ENCODE measurements at places on chromosomes 12 and 14.

- no peak overlapping the region for H3K27ac ChIP-seq
- H3K4me1 ChIP-seq = peaks cover 13% of the 10 kb centered on the region
- H3K4me3 ChIP-seq = no peak overlapping the region
- no peak for DNase-seq
- H3K36me3 ChIP-seq = no peaks in the 10 kb centered on the region
Measured at GRCh38 chr14:90344331-90345238, 12.8 kb upstream of the NRDE2 start.

DNA sequence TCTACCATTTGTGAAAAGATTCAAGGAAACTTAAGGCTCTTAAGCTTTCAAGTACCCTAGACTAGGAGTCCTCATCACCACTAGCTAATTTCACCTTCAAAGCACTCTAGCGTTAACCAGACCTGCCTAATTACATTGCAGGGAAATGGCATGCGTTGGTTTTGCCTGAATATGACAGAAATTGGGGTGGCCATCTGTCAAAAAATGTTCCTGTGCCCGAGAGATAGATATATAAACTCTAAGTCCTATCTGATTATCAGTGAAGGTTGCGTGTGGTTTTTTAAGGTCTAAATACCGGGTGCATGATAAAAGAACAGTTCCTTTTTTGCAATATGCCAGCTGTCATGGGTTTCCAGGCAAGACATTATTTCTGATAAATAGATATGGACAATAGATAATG, 48.3 kb downstream of the SPRING1 start:
- DNase-seq = no peak
- no peaks in the 10 kb centered on the region for H3K27me3 ChIP-seq
- H3K36me3 ChIP-seq = no peaks in the 10 kb centered on the region

- no peak overlapping the region for H3K4me3 ChIP-seq
- no peaks in the 10 kb centered on the region for H3K4me1 ChIP-seq
- DNase-seq = no peak
- no peaks in the 10 kb centered on the region for H3K27me3 ChIP-seq
Measured at GRCh38 chr12:74641694-74642093, 104.1 kb downstream of the ATXN7L3B start.

DNA sequence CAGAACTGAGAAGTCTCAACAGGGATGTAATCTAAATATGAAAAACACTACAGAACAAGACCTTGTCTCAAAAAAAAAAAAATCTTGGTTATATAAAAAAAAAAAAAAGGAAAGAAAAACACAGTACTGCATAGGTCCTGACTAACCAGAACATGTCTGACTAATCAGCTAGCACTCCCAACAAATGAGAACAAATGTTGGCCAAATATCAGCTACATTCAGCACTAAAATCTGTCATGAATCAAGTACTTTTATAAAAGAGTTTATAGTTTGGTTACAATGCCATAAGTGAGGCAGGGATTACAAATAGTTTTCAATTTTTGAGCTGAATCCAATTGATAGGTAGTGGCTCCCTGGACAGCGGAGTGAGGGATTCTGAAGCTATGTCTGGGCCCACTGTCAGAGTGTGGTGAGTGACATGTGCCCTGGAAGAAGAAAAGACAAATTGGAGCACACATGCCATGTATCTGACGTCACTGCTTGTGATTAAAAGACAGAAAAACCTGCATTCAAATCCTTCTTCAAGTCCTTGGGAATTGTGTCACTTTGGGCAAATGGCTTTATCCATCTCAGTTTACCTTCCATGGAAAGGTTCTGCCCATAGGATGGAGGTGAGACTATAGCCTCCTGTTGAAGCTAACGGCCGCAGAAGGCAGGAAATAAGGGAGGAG, 5.6 kb upstream of the FAM234B start:
- no peak overlapping the region for H3K4me3 ChIP-seq
- no peaks in the 10 kb centered on the region for H3K36me3 ChIP-seq
- DNase-seq = no peak
- H3K27me3 ChIP-seq = no peaks in the 10 kb centered on the region

- no peaks in the 10 kb centered on the region for H3K36me3 ChIP-seq
- H3K4me1 ChIP-seq = 0 out of 2 replicates have a peak, but pooled peaks cover 5% of the 10 kb centered on the region
- DNase-seq = no peak
- no peak overlapping the region for H3K27ac ChIP-seq
Measured at GRCh38 chr14:59295951-59296350, 107.5 kb downstream of the DAAM1 start.
